ENCODE measurements at places on chromosomes 3 and 15.

- DNase-seq, result peak; percentile 50
Measured at GRCh38 chr15:82810061-82810889, 847 bp downstream of the WHAMM start.

DNA sequence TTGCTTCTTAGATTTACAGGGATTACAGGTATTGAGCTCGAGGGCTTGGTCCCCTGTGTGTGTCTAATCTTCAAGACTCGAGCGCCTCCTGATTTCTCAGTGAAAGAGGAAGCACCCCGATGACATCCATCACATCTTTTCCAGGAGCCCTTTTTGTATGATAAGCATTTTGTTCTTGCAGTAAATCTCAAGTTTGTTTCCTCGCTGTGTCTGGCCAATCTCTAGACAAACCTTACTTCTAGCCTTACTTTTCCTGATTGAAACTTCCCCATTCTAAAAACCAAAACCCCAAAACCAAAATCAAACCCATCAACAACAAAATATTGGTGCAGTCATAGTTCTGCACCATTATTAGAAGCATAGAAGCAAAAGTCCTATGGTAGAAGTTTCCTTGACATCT, 286.0 kb downstream of the NFKBIZ start:
- no peak for DNase-seq

GRCh38 chr3:127758013-127758412, 64.3 kb downstream of the MGLL start:
- peak; percentile 36 for DNase-seq

- no peak for DNase-seq
Measured at GRCh38 chr3:52221563-52222318, 3.7 kb downstream of the TLR9 start.

DNA sequence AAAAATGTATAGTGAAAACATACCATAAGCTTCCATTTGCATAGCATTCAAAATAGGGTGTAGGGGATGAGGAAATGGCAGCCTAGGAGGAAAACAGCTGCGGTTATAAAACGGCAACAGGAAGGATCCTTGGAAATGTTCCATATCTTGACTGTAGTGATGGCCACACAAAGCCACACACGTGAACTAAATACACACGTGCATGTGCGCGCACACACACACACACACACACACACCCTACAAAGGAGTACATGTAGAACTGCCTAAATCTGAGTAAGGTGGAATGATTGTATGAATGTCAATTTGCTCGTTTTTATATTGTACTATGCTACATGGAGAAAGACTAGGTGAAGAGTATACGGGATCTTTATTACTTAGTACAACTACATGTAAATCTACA, 3.9 kb upstream of the IREB2 start:
- no peak for DNase-seq

- no peak for DNase-seq
Measured at GRCh38 chr15:70767667-70768066, 4.3 kb upstream of the UACA start.

DNA sequence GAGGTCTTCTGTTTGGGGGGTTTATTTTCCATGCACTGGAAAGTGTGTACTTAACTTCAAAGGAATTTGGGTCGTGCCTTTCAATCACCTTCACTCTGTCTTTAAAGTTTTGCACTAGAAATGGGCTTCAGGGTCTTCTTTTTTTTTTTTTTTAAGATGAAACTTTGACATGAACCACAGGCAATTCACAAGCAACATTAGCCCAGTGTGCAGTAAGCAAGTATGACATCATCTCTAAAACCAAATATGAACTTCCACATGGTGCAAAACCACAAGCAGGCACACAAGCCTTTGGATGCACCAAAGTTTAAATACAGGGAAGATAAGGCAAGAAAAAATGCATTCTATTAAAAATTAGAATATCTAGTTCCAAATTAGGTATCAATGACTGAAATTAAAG, 381.9 kb downstream of the ERC2 start:
- DNase-seq, result no peak

- no peak for DNase-seq
Measured at GRCh38 chr15:38508647-38509046, 54.7 kb downstream of the FAM98B start.

- no peak for DNase-seq
Measured at GRCh38 chr3:97778152-97778551, 13.6 kb downstream of the ARL6 start.

DNA sequence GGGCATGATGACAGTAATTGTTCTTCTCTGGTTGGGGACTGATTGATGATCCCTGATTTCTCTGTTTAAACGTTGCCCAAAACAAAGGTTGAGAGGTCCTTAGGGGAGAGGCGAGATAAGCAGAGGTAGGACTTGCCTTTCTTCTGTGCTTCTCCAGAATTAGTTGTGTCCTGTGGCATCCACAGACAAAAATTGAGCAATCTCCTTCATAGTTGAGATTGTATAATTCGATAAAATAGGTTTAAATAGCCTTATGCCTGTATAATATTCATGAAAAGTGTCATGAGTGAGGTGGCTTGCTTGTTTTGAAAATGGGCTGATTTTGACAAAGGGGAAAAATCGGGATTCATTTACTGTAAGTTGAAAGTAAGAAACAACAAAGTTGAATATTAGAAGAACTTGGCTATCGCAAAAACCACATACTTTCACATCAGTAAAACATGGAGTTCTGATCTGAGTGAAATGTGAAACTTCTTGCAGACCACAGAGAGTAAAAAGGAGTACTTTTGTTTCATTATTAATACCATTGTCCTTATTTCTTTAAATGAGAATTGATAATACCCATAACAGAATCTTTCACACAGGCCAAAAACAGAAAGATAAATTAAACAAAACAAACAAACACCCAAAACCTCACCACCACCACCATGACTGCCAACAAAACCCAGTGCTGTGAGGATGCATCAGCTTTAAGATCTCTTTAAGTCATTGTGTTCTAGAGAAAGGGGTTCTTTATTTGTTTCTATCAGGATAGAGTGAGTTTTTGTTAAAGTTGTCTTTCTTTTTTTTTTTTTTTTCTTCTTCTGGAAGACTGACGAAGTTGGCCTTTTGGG, 155.7 kb downstream of the LPP start:
- no peak for DNase-seq

DNA sequence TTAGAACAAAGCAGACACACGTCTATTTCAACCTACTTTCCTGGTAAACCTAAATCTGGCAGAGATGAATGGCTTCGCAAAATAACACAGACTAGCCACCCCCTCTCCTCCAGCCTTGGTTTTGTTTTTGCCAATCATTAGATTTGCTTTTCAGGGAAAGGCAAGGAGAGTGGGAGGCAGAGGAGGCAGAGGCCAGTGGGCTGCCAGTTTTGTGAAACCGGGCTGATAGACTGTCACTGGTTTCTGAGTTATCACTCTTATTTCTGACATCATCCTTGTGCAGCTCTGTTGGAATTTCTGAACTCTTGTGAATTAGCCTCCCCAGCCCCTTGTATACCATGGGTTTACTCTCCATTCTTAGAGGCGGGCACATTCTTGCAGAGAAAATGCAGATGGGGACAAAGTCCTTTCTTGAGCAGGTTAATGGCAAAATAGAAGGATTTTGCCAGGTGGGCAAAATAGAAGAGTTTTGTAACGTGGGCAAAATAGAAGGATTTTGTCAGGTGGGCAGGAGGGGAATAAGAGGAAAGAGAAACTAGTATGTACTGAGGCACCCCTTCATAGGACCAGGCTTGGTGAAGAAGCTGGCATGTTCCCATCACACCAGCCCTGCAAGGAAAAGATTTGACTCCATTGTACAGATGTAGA, 3.2 kb upstream of the FEM1B start:
- peak; percentile 48 for DNase-seq
